ENCODE measurements at places on chromosomes 2 and 18.
A peak's percentile ranks its signal among the peaks of the same experiment; 100 is the strongest.

DNA sequence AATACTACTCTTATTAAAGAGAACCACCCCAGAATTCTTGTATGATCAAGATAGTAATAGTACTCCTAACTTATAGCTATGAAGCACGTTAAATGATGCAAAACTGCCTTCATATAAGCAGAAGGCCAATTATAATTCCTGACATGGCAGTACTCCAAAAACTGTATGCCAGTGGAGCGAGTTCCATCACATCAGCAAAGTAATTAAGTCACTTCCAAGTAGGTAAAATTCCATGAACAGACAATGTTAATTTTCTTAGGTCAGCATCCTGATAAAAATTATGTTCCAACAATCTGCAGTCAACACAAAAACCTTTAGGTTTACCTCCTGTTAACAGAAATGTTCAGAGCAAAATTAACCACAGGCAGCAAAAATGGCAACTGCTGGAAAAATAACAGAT, 136.7 kb downstream of the CDH2 start:
- DNase-seq = no peak

GRCh38 chr2:197759013-197759412, 26.1 kb downstream of the BOLL start:
- DNase-seq = no peak

GRCh38 chr2:157935378-157935906, 59.3 kb upstream of the ACVR1 start:
- DNase-seq = no peak

DNA sequence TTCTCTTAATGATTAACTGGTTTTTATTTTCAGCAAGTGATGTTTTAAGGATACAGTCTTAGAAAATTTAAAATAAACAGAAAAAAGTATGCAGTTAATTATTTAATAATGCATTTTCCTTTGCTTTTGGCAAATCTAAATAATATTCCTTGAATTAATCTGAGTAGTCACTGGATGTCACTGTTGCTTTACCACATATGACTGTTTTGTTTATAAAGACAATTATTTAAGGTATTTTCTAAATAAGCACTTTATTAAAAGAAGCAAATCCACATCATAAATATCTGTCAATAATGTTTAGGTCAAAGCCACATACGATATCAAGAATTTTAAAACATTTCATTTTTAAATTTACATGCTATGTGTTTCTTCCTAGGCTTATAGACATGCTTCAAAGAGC, 40.6 kb upstream of the TFPI start:
- no peak for DNase-seq

GRCh38 chr18:37299471-37300304, 265.9 kb downstream of the CELF4 start:
- peak; percentile 47 for DNase-seq

DNA sequence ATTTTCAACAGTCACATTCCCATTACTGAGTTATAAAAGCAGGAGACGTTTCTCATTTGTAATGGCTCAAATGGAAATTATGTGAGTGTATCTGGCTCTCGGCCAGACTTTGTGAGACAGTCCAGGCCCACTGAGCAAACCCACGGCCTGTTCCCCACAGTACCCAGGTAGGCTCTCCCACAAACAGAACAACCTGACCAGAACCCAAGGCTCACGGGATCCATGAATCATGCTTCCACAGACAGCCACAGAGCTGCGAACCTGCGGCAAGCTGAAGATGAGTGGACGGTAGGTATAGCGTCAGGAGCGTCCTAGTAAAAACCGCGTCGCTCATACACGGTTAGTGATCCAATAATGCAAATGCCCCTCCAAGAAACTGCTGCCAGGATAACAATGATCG, 34.2 kb downstream of the NDUFA10 start:
- DNase-seq = no peak

DNA sequence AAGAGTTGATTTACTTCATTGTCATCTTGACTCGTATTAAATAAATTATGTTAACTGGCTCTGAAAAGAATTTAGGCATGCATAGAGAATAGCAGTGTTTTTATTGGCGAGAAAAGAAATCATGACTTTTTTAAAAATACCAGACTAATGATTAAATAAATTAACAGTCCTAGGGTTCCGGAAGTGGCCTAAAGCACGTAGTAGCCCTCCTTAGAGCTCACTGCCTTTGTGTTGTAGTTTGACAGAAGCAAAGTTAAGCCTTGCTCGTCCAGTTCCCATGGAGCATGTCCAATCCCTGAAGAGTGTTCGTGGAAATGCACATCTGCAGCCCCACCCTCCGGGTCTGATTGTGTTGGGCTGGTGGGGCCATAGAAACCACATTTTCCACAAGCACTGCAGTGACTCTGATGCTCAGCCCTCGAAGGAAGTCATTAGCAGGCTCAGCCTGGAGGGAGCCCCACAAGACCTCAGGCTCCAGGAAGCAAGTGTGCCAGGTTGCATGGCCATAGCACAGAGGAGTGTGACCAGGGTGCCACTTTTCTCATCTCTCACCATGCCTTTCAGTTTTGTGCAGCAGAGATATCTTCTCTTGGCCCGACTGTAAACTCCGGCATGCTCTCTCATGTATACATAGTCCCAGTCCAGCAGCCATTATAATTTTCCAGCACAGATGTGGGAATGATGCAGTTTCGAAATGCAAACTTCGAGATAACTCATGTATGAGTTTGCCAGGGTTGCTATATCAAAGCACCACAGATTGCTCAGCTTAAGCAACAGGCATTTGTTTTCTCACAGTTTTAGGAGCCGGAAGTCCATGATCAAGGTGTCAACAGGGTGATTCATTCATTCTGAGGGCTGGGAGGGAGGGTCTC, 188.6 kb upstream of the SH3BP4 start:
- DNase-seq = no peak

- DNase-seq = no peak
Measured at GRCh38 chr18:58534535-58535301, 94.2 kb downstream of the ALPK2 start.

DNA sequence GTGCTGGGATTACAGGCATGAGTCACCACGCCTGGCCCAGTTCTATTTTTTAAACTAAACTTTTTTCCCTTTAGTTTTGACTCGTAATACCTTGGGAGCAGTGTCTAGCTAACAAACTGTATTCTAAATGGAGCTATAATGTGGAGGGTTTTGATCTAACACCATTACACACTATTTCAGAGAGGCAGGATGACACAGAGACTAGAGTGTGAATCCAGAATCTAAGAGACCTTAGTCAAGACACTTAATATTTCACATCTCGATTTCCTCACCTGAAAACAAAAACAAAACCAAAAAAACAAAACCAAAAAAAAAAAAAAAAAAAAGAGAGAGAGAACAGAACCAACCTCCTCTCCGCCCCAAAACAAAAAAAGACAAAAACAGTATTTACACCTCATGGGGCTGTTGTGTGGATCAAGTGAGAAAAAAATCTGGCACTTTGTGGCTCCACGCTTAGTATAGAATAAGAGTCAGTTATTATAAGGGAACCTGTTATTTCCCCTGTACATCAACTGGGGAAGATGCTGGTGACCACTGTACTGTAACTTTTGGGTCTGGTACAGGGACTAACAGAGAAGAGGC, 31.3 kb downstream of the DARS1 start:
- DNase-seq = no peak

GRCh38 chr18:77208964-77209363, 40.7 kb upstream of the GALR1 start:
- no peak for DNase-seq

DNA sequence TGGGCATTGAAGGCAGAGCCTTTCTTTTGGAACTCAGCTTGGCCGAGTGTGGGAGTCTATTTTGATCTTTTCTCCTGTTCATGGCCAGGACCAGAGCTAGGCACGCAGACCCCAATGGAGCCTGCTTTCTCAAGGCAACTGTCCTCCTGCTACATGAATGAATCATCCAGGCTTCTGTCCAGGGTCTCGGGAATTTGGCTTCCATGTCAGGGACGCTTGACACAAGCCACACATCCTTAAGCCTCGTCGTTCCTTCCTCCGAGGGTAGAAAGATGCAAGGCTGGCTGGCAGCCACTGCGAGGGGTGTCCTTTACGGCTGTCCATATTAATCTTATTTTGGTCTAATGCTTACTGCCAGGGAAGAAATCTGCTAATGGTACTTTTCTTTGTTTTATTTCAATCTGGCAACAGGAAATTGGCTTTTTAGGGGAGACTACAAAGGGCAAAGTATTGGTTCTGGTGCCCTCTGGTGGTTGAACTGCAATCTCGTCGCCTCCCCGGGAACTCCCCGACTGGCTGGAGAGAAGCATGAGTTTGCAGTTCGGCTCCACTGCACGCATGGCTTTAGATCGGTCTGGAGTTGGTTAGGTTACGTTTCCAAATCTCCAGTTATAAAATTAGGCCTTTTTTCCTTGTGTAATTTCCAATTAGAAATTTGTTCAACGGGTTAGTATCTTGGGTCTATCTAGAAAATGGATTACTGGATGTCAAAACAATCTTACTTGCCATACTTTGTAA, 135.2 kb downstream of the ALPK2 start:
- peak; percentile 53 for DNase-seq

DNA sequence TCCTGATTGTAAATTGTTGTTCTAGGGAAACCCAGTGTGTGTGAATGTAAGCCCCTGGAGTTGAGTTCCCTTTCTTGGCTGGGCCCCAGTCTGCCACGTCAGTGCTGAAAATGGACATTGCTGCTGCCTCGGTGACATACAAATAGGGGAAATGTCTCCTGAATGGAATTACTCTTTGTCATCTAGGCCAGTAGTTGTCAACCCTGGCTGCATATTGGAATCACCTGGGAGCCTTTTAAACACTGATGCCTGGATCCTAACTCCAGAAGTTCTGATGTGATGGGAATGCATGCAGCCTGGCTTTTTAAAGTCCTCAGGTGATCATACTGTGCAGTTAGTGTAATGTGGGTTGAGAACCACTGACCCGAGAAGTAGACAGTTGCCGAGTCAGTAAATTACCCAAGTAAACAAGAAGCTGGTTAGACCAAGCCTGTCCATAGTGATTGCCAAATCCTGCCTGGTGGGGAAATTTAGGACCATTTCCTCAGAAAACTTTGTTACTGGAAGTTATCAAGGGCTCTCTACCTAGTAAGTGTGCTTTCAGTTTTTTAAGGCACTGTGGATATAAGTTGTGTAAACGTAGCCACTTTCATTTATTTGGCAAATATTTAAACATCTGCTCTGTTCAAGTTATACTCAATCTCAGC, 27.6 kb upstream of the IL1R1 start:
- DNase-seq = no peak

Measured in H54 (cell line).